ENCODE measurements at places on chromosomes 12 and 14.

DNA sequence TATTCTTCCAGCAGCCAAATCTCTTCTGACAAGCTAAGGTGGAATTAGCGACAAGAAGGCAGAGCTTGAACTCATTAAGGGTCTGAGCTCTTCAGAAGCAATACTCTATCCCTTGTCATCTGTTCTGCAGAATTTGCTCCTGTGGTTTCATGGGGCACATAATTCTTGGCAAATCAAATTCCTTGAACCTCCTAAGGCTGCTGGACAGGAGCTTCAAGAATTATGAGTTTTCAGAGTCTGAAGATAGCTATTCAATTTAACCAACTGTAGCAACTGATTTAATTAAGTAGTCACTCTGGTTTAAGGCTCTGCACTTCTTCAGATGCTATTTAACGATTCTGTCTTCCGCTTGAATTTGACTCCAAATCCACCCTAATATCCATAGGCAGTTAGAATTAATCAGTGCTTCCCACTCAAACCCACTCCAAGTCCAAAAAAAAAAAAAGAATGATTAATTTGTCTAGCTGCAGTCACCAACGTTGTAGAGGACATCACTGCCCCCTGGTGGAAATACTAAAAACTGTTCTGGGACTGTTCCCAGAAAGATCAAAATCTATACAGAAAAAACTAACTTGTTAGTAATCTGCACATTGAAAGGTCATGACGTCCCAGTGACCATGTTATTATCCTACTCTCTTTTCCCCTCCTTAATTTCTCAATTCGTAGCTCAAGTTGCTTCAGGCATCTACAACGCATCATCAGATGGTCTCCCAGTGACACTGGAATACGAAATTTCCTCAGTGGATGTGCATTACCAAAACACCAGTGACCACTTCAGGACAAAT is 169.9 kb downstream of the KIF21A start:
- DNase-seq = no peak

DNA sequence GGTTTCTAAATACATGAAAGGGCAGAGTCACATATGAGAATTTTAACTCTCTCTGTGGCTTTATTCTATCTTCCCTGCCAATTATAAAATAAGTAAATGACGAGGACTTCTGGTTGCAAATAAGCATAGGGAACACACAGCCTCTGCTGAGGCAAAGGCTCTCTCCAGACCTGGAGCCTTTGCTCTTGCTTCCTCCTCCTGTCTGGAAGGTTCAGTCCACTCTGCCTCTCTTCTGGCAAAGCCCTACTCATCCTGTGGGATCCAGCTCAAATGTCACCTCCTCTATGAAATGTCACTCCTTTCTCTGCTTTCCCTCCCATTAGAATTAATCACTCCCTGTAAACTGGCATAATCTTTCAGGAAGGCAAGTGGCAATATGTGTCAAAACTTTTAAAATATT is 41.9 kb downstream of the PKP2 start:
- no peak for DNase-seq

GRCh38 chr12:12915656-12916055 is 24.3 kb downstream of the GPRC5A start:
- DNase-seq = no peak

DNA sequence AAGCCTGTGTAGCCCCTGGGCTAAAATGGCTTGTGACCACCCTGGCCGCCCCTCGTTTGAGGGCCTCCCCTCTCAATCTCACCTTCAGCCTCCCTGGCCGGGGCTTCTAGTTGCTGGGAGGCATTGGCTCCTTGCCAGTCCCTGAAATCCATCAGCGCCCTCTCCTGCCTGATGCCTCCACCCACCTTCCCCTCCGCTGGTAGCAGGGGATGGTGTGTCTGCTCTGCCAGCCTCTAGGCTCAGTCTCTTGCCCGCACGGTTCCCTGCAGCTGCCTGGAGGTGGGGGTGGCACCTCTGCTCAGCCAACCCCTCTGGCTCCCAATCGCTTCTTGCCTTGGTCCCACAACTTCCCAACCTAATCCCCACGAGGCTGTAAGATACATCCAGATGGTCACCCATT is 167.9 kb downstream of the PHETA1 start:
- no peak for DNase-seq

DNA sequence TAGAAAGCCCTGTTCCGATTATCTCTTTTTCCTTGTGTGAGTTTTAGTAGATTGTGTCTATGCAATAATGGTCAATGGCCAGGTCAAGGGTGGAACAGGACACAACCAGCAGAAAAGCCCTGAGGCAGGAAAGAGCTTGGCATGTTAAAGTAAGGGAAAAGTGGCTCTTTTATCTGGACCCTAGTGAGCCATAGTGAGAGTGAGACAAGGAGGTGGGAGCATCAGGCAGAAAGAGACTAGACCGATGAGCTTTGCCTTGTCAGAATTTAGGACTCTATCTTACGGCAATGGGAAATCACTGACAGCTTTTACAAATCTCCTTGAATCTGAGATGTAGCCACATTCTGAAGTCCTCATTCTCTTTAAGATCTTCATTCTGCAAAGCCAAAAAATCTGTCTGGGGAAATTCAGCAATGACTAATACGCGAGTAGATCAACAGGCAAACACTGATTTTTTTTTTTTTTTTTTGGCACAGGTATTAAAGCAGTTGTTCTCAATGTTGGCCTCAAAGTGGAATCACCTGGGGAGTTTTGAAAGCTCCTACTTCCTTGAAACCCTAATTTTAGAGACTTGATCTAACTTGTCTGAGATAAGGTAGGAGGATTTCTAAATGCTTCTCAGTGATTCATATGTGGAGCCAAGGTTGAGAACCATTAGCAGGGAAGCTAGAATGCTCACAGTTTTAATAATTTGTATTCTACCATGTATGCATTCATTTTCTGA is 33.9 kb downstream of the TMEM19 start:
- DNase-seq = no peak

- no peak for DNase-seq
Measured at GRCh38 chr14:47438650-47439140, 236.7 kb downstream of the MDGA2 start.

- no peak for DNase-seq
Measured at GRCh38 chr12:12326262-12326661, 23.8 kb downstream of the MANSC1 start.

DNA sequence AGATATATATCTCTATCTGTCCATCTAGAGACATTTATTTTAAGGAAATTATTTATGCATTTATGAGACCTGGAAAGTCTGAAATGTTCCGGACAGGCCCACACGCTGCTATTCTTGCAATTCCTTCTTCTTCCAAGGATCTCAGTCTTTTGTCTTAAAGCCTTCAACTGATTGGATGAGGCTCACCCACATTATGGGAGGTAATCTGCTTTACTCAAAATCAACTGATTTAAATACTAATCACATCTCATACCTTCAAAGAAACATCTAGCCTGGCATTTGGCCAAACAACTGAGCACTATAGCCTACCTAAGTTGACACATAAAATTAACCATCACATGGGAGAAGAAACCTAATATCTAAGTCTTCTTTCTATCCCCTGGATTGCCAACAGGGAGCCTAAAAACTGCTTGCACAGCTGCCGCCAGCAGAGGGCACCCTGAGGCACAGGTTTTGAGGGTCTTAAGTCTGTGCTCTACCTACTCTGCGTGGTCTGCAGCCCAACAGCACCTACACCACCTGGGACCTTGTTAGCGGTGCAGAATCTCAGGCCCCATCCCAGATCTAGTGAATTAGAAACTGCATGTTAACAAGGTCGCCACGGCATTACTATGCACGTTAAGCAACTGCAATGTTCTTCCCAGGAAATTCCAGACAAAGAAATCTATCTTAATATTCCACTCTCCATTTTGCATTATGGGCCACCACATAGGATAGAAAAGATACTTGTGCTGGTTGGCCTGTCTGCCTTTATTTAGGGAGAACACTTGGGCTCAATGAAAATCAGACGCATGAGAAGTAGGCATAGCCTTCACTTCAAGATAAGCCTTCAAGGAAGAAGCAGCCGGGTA is 249.7 kb downstream of the FOXG1 start:
- peak; percentile 40 for DNase-seq

GRCh38 chr12:130849561-130850417 is 10.7 kb upstream of the STX2 start:
- DNase-seq = no peak

- DNase-seq = peak; percentile 61
Measured at GRCh38 chr14:68627868-68628604, 164.8 kb downstream of the ZFP36L1 start.

GRCh38 chr12:66944365-66944764 is 265.5 kb upstream of the GRIP1 start:
- no peak for DNase-seq

GRCh38 chr12:42617622-42618021 is 28.1 kb upstream of the PRICKLE1 start:
- no peak for DNase-seq

DNA sequence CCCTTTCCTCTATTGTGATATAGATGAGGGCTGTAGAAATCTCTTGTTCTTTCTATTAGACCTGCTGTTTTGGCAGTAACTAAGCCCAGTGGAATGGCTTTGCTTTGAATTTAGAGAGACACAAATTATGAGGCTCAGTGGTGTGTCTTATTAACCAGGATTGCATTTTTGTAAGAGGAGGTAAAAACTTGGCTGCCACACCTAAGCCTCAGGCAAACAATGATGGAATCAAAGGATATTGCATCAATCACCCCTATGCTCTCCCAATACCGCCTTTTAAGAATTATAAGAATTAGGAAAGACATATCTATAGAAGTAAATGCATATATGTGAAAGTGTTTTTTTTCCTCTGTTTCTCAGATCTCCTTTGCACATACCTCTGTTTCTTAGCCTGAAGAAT is 63.3 kb downstream of the ACSS3 start:
- no peak for DNase-seq

GRCh38 chr12:101619858-101620761 is 25.3 kb downstream of the MYBPC1 start:
- DNase-seq = no peak

GRCh38 chr14:56002876-56003625 is 115.2 kb upstream of the PELI2 start:
- DNase-seq = no peak

DNA sequence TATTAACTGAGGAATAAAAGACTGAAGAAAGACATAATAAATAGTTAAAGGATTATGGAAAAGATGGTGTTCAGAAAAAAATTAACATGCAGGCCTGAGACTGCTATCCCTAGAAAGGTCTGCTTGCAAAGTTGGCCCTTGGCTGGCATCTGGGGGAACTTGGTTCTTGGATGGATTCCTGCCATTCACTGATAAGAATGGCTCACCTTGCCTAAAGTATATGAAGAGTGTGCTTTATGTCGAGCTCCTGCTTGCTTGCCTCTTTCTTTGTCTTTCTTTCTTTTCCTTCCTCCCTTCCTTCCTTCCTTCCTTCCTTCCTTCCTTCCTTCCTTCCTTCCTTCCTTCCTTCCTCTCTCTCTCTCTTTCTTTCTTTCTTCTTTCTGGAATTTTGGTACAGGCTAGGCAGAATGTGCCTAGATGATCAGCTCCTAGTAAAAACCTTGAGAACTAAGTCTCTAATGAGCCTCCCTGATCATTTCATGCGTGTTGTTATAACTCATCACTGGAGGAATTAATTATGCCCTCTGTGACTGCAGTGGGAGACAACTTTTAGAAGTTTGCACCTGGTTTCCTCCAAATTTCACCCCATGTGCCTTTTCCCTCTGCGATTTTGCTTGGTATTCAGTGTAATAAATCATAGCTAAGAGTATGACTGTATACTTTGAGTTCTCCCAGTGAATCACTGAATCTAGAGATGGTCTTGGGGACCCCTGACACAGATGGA is 44.7 kb downstream of the IFT81 start:
- no peak for DNase-seq

DNA sequence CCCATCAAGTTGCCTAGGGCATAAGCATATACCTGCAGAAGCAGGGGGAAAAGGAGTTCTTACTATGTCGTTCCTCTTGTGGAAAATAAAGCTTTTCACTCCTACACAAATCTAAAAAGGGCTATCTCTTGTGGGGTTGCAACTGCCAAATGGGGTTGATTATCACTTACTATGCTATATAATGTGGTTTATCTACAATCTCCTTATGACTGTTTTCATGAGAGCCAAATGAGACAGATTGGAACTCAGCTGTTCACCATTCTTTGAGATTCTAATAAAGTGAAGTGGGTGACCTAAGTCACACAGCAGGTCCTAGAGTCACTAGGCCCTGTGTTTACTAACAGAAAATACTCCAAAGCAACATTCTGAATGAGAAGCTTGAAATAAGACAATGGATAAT is 47.7 kb downstream of the CIT start:
- DNase-seq = no peak

GRCh38 chr14:95850429-95850828 is 26.2 kb upstream of the TUNAR start:
- no peak for DNase-seq

DNA sequence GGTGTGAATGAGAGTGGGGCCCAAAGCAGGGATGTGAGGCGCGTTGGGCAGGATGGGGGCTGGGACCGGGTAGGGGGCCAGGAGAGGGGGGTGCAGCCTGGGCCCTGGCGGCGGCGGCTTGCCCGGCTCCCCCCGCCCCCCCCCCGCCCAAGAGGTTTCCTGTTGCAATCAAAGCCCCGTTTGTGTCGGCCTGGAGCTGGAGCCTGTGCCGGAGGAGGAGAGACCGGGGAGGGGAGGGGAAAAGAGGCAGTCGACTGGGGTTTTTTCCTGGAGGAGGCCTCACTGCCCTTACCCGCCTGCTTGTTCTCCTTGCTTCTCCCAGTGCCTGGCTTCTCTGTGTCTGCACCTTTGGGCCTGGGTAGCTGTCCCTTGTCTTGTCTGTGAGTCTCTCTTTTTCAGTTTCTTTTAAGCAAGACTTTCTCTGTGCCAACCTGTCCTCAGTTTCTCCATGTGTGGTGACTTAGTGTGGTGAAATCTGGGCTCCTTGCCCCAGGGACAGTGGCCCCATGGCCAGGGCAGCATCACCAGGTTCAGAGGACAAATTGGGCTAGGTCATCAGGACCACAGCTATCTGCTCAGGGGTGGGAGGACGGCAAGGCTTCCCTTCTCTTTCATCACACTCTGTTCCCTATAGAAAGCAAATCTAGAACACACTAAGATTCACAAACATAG is 8.5 kb downstream of the RARG start:
- no peak for DNase-seq

DNA sequence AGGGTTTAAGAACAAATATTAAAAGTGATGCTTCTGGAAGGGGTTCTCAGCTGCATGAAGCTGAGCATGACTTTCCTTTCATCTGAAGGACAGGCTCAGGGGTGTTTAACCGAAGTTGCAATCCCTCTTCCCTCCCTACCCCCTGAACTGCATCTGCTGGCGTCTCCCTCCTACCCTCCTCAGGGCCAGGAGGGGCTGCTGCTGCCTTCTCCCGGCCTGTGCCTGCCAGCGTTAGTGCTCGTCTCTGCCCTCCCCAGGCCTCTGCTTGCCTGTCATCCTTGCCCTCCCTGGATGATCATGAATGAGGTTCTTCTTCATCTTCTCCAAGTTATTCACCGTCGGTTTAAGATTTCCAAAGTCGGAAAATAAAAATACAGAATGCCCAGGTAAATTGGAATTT is 12.2 kb downstream of the SMOC1 start:
- no peak for DNase-seq

DNA sequence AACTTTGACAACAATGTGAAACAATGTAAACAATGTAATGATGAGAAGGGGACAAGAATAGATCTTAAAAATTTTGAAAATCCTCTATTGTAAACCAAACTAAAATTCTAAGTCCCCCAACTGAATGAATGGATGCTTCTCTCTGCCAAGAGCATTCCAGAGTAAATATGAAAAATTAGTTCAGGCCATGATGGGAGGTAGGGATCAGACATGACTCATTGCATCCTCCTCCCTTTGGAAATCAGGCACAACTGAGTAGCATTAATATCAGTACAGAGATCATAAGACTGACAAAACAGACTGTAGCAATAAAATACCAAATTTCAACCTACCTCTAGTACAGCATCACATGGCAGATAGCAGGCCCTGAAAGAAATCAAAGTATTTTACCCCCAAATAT is 559.9 kb downstream of the C12orf50 start:
- DNase-seq = no peak
